Amniotic epithelial cell (primary cell): ENCODE measurements at places on chromosomes 7 and 10.

DNA sequence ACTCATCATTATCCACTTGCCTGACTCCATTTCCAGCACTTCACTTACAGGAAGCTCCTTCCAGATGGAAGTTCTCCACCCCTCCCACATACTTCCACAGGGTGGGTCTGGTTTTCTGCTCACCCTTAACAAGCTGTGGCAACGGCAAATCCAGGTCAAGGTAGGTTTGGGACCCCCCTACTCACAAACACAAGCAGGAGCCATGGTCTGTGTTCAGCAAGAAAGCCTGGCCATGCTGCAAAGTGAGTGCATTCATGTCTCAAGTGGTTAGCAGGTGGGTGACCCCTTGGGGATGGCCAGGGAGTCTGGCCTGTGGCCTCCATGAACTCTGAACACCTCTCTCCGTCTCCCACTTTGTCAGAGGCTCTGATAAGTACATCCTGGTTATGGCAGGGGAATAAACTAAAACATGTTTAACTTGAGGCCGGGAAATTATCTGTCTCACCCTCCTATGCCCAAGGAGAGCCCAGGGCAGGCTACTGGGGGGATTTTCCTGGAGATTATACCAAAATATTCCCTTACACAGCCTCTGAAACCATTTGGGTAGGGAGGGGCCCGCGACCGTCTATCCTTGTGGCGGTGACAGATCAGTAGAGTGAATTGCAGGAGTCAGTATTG lies 844 bp downstream of the XPNPEP1 start:
- no peak for DNase-seq

DNA sequence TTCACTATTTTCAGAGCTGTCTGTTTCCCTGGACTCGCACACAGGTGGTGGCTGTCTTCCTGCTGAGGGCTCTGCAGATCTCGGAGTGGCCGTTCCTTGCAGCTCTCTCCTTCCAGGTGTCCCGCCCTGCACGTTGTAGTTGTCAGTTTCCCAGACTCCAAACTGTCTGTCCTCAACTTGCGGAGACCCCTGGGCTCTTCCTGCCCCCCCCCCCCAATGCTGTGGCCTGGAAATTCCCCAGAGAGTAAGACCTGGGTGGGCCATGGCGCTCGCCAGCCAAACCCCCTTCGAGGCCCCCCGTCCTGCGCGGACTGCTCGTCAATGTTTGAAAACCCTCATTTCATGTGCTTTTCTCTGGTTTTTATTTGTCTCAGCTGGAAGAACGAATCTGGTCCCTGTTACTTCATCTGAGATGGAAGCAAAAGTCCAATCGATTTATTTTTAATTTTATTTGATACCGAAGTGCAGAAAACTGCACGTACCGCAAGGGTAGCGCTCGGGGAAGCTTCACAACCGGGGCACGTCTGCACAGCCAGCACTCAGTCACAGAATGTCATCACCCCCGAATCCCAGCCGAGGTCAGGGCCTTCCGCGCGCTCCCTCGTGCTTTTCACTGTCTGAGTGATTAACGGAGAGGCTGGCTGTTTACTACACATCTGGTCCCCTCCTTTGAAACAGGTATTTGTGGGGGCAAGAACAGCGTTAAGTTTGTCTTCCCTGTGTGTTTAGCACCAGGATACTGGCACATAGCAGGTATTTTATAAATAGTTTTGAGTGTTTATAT lies 46.4 kb upstream of the NKX6-2 start:
- no peak for DNase-seq

- no peak for DNase-seq
Measured at GRCh38 chr10:96708456-96708855, 11.9 kb downstream of the PIK3AP1 start.

DNA sequence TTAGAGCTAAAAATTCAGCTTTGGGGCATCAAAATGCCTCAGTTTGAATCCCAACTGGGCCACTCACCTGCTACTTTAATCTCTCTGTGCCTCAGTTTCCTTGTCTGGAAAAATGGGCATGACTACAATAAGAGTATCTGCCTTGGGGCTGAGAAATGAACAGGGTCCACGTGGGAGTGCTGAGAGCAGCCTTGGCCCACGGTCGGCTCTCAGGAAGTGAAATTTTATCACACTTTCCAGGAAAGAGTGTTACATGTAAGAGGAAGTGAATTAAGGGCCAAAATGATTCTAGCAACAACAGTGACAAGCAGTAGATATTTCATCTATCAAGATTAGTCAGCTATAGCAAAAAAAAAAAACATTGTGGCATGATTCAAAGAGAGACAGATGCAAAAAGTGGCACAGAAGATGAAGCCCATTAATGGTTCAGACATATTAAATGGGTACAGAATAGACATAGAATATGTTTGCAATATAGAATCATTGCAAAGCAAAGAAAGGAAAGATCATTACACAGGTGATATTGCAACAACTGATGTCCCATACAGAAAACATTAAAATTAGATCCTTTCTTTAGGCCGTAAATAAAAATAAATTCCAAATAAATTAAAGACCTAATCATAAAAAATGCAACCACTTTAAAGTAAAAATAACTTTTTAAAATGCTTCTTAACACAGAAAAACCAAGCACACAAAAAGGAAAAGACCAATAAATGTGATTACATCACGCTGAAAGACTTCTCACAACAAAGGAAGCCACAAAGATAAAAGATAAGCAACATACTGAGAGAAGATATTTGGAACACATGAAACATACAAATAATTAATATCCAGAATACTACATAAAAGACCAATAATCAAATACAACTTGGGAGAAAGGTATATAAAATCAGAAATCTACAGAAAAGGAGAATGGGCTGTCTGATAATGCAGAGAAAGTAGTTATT lies 4.3 kb downstream of the TMEM273 start:
- DNase-seq, result no peak

DNA sequence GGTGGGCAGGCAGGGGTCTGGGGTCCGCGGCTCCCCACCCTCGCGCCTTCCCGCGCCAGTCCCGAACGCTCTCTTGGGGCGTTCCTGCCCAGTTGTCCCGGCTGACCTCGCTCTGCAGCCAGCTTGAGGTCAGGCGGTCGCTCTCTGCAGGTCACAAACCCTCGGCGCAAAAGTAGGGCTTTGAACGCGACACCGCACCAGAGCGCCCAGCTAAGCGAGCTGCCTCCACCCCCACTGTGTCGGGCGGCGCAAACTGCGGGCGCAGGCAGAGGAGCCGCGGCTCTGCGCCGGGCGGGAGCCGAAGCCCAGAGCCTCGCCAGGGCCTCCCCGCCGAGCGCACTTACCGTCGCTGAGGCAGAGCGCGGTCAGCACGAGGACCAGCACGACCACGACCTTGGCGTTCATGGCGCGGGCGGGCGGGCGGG lies 284 bp downstream of the CXCL12 start:
- DNase-seq, result peak; percentile 15

DNA sequence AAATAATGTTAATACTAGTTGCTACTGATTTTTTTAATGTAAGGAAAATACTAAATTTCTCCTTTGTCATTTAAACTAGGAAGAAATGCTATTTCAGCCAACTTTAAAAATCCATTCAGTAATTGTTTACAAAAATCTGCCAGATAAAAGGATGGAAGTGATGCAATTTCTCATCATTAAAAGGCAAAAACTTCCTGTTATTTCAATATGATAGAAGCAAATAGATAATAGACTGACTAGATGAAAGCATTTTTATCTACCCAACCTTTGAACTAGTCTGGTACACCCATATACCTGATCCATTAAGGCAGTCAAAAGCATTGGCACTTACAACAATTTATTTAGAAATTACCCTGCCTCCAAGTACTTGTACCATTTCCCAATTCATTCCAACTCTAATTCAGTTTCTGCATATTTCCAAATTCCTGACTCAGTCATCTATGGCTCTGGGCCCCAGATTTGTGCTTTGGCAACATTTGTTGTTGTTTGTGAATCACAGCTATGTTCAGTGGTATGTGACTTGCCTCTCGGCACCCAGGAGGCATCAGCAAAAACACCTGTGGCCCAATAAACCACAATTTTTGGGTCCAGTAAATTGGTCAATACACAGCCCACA lies 482.6 kb upstream of the SEMA3A start:
- DNase-seq, result peak; percentile 37

DNA sequence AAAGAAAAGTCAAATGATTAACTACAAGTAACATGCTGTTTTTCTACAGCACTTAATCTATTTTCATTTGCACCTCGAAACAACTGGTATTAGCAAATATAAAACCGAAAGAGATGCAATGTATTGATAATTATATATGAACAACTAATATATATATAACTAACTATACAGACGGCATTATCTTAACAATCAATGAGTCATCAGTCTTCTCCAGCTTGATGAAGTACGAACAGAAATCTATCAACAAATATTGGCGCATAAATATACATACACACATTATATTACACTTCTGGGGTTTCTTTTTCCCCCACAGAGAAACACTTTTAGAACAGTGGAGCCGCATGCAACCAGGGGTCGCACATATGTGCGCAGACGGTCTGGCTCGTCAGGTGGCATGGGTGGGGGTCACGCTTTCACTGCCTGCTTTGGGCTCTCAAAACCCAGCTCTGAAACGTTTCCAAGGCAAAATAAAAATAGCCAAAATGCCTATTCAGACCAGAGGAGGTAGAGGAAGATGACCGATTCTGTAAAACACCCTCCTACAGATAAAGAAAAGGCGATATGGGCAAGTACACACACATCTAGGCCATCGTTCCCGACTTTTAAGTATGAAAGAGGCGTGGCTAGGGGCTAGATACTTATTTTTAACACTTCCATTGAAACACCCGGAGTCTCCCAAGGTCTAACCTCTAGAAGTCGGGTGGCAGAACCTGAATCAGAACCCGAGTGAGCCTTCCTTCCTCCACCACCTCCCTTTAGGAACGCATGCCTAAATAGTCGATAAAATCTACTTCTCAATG lies 1.7 kb downstream of the ARHGAP12 start:
- no peak for DNase-seq

DNA sequence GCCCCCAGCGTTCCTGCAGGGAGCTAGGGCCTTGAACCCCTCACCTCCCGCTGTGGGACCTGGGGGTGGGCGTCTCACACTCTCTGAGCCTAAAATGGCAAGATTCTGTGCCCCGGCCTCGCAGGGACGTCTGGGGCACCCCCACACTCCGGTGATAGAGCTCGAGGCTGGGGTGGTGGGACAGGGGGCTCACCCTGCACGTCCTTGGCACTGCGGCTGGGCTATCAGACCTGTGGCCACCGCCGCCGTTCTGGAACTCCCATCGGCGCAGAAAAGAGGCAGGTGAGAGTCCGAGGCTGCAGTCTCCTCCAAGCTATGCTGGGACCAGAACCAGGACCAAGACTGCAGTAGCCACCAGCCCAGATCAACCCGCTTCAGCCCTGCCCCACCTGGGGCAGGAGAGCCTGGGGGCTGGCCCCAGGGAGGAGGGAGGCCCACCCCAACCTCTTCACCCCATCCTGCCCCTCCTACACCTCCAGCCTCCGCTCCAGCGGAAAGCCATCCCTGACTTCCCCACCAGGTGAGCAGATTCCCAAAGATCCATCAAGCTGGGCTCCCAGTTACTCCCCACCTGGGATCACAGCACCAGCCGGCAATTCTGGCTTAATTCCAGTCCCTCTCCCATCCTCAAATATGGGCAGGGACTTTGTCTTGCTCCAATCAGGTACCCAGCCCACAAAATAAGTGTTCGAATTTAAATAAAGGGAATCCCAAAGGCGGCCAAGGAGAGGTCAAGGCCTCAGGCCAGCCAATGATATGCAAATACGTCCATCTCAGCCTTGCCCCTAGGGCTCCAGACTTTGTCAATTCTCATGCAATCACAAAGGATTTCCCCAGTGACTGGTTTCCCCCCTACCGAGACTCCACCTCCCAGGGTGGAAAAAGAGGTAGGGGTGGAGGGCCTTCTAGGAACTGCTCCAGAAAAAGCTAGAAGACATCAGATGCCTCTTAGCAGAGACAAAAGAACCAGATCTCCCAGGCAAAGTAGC lies 16.4 kb downstream of the TNRC18 start:
- DNase-seq, result no peak

GRCh38 chr7:123682690-123683089 lies 27.0 kb downstream of the LMOD2 start:
- DNase-seq, result peak; percentile 77

DNA sequence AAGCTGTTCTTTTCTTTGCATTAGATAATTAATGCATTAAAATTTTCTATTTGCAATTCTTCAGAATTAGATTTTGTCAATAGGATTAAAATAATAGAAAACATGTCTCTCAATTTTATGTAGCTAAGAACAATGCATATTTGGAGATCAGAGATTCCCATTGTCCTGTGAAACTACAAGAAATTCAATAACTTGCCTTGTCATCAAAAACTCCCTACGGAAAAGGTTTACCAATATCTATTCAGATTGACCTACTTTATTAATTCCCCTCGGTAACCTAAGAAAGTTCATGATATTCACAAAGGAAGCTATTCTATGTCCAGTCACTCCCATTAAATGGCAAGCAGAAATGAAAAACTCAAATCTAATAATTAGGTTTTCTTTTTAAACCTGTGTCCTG lies 172.6 kb downstream of the SEMA3A start:
- DNase-seq, result no peak

DNA sequence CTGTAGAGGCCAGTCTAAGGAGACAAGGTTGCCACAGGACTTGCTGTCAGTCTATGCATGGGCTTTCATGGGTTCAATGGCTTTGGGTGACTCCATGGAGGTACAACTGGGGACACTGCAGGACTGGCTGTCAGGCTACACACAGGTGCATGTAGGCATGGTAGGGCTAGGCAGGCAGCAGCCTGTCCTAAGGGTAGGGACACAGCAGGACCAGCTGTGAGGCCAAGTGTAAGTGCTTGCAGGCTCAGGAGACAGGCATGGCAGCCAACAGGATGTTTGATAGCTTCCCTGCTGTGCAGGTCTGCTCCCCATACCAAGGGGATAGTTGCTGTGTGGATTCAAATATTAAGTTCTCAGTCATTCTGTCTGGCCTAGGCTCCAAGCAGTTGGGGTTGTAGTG lies 181.0 kb upstream of the NPY start:
- DNase-seq, result no peak

- DNase-seq, result no peak
Measured at GRCh38 chr7:80232979-80233724, 98.5 kb downstream of the GNAI1 start.

GRCh38 chr7:111740942-111741341 lies 178.7 kb upstream of the IMMP2L start:
- no peak for DNase-seq
